T-helper 17 cell (primary cell): ENCODE measurements at places on chromosomes 2 and 18. TPM values are rescaled to one million over a fixed set of nuclear protein-coding genes. Genes with fewer than 3 reads are reported as not detected.

Gene METAP1D
- total RNA-seq: 6.5 TPM

Gene DTNA
- total RNA-seq: not detected

Gene PAX3
- not detected for total RNA-seq

Gene SFXN5
- total RNA-seq: 7.0 TPM

Gene IRS1
- total RNA-seq: 0.90 TPM

Gene CYS1
- total RNA-seq: not detected

- DNase-seq: no peak
Observed at GRCh38 chr2:108829578-108830310, 43.2 kb downstream of the CCDC138 start.

GRCh38 chr2:230410861-230411569 lies 5.0 kb upstream of the SP100 start:
- DNase-seq: no peak

DNA sequence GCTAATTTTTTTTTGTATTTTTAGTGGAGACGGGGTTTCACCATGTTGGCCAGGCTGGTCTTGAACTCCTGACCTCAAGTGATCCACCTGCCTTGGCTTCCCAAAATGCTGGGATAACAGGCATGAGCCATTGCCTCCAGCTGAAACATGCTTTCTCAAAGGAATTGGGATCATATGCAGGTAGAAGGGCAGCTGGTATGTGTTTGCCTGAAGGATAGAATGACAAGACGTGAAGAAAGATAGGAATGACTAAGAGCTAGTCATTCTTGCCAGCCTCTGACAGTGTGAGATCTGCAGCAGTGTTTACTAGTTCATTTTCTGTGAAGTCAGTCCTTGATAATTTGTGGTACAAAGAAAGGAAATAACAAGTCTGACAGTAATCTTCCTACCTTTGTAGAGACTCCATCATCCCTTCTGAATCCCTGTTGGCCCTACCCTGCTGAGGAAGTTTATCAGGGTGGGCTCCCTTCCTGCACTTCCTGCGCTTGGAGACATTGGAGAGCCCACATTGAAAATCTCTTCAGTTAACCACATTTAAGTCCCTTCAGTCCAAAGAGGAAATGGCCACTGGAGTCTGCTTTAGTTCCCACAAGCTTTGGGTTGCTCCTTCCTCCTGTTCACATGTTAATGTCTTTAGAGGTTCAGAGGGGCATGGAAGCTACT lies 14.7 kb downstream of the CFLAR start:
- no peak for DNase-seq

DNA sequence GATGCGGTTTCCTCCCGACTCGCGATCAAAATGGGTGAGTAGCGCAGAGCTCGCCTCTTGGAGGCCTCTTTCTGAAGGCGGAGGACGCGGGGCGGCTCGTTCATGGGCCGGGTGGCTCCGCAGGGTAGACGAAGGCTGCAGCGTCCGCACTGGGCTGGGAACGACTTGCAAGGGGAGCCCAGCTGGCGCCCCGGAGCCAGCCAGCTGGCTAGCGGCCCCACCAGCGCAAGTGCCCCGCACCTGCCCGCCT lies 328 bp upstream of the PASK start:
- DNase-seq: no peak

GRCh38 chr2:157565550-157565949 lies 63.1 kb downstream of the ACVR1C start:
- DNase-seq: no peak

GRCh38 chr18:995629-996028 lies 91.0 kb downstream of the ADCYAP1 start:
- no peak for DNase-seq

DNA sequence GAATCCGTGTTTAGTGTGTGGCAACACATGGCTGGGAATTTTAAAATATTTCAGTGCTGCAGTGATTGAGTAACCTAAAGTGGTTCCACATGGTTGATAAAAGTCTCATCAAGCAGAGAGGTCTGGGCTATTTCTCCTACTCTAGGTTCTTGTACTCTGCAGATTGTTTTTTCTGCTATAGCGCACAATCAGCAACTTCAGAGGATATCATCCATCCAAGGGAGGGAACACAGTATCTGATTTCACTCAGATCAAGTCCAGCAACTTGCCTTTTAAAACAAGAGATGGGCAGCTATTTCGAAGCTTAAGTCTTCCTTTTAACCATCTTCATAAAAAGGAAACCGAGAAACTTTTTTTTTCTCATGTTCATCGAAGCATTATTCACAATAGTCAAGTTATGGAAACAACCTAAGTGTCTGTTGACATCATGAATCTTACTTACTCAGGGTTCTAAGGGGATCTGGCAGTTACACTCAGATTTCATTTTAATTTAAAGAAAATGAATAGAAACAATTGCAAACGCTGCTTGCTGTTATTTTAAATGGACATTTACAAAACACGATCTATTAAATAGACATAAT lies 172.7 kb upstream of the TRIB2 start:
- DNase-seq: no peak

- peak; percentile 42 for DNase-seq
Observed at GRCh38 chr2:46943881-46944798, 28.5 kb upstream of the MCFD2 start.

- no peak for DNase-seq
Observed at GRCh38 chr2:30236591-30237238, 5.4 kb downstream of the LBH start.
